Peyer's patch (tissue), 4 donors: ENCODE measurements at places on chromosomes 7 and 10. TPM values are rescaled to one million over a fixed set of nuclear protein-coding genes. Genes with fewer than 3 reads are reported as not detected.

ARHGEF35 gene
- 14.1 TPM for total RNA-seq

SUN1 gene
- 259 TPM for total RNA-seq

MAGI2 gene
- total RNA-seq: 2.5 TPM

TMEM270 gene
- not detected for total RNA-seq

ITGB8 gene
- total RNA-seq: 20.6 TPM

GDF2 gene
- total RNA-seq: not detected

FRMD4A gene
- 47.9 TPM for total RNA-seq

NPTX2 gene
- total RNA-seq: 3.7 TPM

KCND2 gene
- total RNA-seq: 0.54 TPM

FAM241B gene
- total RNA-seq: 1.4 TPM

FHIP2A gene
- 21.9 TPM for total RNA-seq

GDF10 gene
- 0.35 TPM for total RNA-seq

TRPV5 gene
- total RNA-seq: not detected

LIPM gene
- not detected for total RNA-seq

TBXAS1 gene
- total RNA-seq: 11.2 TPM

NEUROG3 gene
- not detected for total RNA-seq

DNA sequence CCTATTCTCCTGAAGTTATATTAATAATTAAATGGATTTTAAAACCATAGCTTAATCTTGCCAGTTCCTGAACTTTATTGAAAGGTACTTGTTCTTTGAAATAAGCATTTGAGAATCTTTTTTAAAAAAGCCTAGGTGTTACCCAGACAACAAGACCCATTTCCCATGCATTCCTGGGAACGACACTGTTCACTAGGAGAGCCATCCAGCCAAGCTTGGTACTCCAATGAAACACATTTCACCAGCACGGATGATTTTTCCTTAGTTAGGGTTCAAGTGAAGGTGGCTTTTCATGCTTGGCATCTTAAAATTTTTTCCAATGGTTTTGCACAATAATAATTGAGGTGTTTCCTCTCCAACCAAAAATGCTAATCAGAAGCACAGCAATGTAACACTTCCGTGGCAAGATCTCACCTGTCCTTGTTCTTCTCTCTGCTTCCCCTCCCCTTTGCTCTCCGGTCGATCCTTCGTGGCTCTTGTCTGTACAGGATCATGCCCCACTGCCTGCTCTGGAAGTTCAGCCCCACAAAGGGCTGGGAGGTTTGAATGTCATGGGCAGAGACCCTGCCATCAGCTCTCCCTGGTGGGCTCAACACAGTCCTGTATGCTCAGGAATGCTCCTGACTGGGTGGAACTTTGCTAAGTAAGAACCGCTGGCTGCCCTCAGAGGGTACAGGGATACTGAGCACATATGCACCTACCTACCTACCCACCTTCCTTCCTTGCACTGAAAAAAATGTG is 69.7 kb upstream of the AQP1 start:
- peak; percentile 31 for DNase-seq

DNA sequence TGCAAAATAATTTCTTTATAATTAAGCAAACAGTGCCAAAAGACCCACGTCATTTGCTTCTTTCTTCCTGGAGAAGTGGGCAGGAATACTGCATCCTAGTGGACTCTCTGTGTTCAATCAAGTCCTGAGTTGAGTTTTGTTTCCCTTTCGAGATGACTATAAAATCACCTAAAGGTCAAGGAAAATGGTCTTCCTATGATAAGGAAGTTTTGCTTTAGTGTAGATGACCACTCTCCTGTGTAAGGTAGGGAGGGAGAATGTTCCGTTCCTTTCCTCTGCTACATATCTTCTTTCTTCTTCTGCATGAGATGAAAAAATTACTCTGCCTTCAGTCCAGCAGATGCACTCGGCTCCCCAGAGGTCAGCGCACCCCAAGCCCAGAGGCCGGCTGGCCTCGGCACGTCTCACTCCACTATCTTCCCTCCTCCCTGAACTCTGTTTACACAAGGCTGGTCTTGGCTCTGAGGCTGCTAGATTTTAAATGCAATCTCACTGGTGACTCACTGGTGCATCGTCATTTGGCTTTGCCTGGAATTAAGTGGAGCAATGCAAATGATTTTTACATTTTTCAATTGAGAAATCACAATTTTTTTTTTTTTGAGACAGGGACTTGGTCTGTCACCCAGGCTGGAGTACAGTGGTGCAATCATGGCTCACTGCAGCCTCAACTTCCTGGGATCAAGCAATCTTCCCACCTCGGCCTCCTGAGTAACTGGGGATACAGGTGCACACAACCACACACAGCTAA is 18.6 kb upstream of the VDAC2 start:
- peak; percentile 71 for DNase-seq

GRCh38 chr10:21297603-21298383 is 227.7 kb downstream of the SKIDA1 start:
- DNase-seq: no peak

GRCh38 chr7:2219606-2220005 is 13.1 kb downstream of the MAD1L1 start:
- DNase-seq: no peak

GRCh38 chr7:24936121-24936824 is 43.7 kb downstream of the OSBPL3 start:
- no peak for DNase-seq

- DNase-seq: no peak
Measured at GRCh38 chr7:49172639-49173038, 248.3 kb downstream of the CDC14C start.

- no peak for DNase-seq
Measured at GRCh38 chr10:33258967-33259366, 75.5 kb downstream of the NRP1 start.

- no peak for DNase-seq
Measured at GRCh38 chr10:10564081-10564794, 453.4 kb upstream of the CELF2 start.

GRCh38 chr10:82212753-82213152 is 337.8 kb downstream of the NRG3 start:
- DNase-seq: no peak

DNA sequence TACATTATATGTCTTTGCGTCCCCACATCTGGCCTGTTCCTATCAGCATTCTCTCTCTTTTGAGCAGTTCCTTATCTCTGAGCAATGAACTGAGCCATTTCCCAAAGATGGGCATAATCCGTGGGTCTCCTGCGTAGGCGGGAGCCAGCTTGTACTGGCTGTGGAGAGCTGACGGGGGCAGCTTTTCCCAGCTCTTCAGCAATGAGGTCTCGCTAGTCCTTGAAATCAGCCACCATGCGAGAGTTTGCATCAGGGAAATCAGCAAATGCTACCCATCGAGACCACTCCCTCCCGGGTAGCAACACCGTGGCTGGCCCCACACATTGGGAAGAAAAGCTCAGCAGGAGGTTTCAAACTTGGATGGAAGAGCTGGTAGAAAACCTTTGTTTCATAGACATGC is 51.9 kb upstream of the FAM180A start:
- no peak for DNase-seq

DNA sequence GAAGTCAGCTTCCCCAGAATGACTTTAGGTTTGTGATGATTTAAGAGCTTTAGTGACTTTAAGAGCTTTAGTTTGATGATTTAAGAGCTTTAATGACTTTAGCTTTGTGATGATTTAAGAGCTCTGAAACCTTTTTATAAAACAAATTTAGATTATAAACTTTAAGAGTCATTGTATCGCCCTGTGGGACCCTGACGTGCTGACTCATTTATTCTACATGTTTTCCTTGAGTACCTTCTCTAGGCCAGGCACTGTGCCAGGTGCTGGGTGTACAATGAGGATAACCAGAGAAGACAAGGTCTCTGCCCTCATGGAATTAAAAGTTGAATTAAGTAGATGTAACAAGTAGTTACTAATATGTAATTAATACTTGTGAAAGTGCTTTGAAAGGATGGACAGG is 45.4 kb downstream of the CNNM1 start:
- no peak for DNase-seq

GRCh38 chr7:124201768-124202349 is 169.0 kb upstream of the TMEM229A start:
- DNase-seq: no peak

DNA sequence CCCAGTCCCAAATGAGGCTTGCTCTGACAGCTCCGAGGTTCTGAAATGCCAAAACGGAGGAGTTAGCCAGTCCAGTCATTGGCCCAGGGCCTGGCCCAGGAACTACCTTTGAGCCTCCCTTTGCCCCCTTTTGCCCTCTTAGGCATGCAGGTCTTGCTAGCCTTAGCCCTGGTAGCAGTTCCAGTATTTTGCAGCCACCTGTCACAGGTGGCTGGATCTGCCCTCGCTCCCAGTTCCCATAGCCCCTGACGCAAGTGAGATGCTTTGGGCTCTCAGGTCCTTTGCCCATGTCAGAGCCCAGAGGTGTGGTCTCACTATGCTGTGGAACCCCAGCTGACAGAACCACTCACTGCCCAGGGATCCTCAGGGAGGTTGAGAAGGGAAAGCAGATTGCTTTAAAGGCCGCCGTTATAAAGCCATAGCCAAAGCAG is 42.0 kb downstream of the GPRIN2 start:
- no peak for DNase-seq

DNA sequence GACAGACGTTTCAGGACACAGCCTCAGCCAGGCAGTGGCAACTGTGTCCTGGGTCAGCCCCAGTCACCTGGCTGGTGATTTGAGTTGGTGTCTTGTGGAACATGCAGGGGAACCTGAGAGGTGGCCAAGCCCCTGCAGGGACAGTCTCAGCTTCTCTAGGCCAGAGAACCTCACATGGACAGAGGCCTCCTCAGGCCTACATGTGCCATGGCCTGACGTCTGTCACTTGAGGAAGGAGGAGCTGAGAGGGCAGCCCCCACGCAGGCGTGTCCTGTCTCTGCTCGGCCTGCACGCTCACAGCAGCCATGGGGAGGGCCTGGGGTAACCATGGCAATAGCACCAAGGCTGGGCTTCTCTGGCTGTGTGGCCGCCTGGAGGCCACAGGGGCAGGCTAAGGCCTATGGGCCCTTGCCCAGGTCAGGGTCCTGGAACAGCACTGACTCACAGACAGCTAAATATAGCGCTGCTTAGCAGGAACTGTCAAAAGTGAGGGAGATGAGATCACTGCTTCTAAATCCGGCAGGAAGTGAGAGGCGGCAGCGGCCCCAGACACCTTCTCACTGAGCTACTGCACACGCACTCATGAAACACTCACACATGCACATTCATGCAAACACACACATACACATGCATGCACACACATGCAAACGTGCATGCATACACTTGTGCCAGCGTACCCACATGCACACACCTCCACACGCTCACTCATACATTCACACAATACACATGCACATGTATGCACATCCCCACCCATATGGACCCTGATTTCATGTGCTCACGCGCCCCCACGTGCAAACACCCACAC is 57.0 kb downstream of the YKT6 start:
- DNase-seq: peak; percentile 70

GRCh38 chr10:122727426-122727825 is 27.8 kb upstream of the C10orf120 start:
- no peak for DNase-seq

GRCh38 chr7:57305192-57305748 is 144.7 kb upstream of the ZNF716 start:
- no peak for DNase-seq

- DNase-seq: no peak
Measured at GRCh38 chr7:36023033-36023560, 130.0 kb upstream of the EEPD1 start.

- DNase-seq: no peak
Measured at GRCh38 chr7:121085922-121086321, 97.4 kb downstream of the CPED1 start.

DNA sequence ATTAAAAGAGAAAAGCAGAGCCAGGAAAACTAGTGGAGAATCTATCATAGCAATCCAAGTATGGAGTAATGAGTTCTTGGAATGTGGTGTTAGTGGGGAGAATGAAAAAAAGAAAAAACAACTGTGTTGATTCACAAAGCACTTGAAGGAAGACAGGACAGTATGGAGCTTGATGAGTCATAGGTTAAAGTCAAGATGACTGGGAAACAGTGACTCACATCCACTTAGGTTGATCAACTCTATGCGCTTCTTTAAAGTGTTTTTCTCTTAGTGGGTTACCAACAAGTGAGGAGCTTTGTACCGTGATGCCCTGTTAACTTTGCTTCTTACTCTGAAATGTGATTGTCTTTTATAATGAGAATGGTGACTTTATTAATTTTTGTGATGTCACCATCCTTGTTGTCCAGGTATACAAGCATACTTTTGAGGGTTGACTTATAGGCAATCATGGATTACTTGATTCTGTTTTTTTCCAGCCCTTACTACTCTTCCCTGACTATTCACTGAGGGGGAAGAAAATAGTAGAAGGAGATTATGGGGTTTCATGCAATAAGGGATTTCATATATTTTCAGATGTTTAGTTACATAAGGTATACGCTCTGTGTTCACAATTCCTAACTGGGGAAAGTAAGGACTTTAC is 32.1 kb upstream of the MDFIC start:
- peak; percentile 49 for DNase-seq

- no peak for DNase-seq
Measured at GRCh38 chr7:20399521-20399920, 68.8 kb downstream of the ITGB8 start.

DNA sequence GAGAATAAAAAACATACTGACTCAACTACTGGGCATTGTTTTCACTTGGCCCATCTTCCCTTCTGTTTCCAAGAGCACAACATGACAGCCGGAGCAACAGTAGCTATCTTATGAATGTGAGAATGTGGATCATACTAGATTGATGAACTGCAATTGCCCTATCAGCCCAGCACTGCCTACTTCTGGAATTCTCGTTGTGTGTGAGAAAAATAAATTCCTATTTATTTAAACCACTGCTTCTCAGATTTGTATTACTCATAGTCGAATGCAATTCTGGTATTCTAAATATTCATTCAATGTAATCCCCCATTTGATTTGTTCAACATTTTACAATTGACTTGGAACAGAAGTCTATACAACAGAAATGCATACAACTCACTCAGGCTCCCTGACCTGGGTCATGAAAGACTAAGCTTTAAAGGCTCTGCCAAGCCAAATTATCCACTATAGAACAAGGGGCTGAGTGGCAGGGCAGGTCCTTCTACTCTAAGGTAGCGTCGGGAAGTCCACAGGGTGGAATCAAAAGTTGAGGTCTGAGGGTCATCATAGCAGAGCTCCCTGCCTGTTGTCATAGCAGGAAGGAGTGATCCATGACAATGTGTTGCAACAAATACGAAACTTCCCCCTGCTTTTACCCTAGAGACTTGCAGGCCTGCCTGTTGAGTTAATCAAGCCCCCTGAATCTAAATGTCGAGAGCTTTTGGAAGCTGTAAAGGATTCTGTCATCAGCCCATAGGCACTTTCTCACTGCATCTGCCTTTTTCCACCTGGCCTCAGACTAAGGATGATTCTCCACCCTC is 12.4 kb upstream of the JAZF1 start:
- no peak for DNase-seq

- DNase-seq: no peak
Measured at GRCh38 chr7:11714205-11714604, 117.8 kb downstream of the THSD7A start.

GRCh38 chr7:30896036-30896435 is 15.6 kb upstream of the AQP1 start:
- DNase-seq: no peak

GRCh38 chr7:66095010-66095409 is 19.4 kb downstream of the ASL start:
- no peak for DNase-seq

GRCh38 chr10:76433161-76434005 is 1002.0 kb downstream of the LRMDA start:
- DNase-seq: no peak
